ENCODE measurements at places on chromosomes 2 and 18.
A peak's percentile ranks its signal among the peaks of the same experiment; 100 is the strongest.

GRCh38 chr2:160561551-160562295 is 68.1 kb upstream of the RBMS1 start:
- DNase-seq: no peak

DNA sequence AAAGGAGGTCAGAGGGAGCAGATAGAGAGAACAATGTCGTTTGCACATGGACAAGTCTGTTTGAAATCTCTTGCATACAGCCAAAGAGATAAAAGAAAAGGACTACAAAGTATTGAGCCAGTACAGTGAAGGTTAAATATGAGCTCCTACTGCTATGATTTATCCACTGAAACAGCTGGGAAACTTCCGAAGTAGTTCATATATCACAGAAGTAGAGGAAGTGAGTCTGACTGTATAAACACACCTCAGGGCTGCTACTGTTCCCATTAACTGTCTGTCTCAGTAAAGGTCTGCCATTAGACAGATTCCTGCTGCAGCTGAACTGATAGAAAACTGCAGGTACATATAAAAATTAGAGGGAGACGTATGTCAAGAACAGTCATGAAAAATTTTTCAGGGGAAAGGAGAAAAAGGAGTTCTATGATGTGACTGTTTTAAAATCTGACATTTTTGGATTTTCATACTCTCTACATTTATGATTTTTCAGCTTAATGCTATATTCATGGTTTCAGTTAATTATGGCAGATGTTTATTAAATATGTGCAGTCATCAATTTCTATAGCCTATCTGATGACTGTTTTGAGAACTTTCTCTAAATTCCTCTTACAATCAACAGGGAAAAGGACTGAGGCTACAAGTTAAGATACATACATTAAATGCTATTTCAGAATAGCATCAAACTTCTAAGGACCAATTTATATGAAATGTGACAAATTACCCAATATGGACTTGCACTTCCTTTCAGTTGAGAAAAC is 364.7 kb downstream of the ERBB4 start:
- no peak for DNase-seq

DNA sequence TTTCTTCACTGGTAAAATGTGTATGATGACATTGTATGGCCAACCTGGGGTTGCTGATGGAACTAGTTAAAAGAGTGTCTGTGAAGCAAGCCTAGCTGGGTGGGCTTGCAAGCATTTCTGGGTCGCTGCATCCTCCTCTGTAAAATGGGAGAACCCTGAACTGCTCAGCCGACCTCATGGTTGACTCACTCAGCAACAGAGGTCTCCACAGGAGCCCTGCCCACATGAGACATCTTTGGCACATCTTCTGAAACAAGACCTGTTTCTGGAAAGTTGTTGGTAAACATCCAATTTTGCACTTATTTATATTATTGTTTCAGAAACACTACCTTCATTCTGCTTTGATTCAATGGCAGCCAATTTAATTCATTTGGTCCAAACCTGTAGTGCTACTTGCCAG is 52.6 kb downstream of the BCL11A start:
- DNase-seq: no peak

DNA sequence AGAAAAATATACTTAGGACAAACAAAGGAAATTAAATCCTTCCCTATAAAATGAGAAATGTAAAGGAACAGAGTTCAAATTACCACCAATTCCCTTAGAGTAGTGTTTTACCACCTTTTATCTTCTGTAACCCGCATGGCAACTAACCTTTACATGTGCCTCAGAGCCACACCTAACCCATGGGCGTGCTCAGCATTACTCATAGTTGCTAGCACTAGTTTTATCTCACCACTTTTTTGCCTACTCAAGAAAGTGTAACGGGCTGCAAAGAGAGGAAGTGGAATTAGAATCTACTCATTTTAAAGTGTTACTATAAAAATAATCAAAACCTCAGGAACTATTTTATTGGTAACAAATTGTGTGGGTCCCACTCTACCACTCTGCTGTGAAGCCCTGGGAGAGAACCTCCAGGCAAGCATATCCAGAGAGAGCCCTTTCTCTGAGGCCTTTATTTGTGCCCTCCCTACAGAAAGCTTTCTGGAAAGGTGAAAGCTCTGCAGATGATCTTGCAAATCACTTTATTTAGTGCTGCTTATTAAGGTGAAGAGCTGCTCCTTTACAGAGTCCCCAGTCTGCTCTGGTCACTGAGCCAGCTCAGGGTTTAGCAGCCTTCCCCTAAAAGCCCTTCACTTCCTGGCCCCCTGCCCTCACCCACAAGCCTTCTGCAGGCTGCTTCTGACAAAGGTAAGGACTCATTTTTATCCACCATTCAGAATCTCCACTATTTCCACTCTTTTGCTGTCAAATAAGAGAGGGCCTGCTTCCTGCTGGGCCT is 98.8 kb downstream of the TRABD2A start:
- DNase-seq: peak; percentile 40

- no peak for DNase-seq
Measured at GRCh38 chr2:32506446-32506845, 121.4 kb upstream of the TTC27 start.

GRCh38 chr2:215921895-215922294 is 91.5 kb downstream of the MREG start:
- DNase-seq: no peak

- no peak for DNase-seq
Measured at GRCh38 chr2:18910843-18911242, 321.5 kb upstream of the NT5C1B start.

- DNase-seq: no peak
Measured at GRCh38 chr2:64932371-64933216, 56.6 kb upstream of the SLC1A4 start.

DNA sequence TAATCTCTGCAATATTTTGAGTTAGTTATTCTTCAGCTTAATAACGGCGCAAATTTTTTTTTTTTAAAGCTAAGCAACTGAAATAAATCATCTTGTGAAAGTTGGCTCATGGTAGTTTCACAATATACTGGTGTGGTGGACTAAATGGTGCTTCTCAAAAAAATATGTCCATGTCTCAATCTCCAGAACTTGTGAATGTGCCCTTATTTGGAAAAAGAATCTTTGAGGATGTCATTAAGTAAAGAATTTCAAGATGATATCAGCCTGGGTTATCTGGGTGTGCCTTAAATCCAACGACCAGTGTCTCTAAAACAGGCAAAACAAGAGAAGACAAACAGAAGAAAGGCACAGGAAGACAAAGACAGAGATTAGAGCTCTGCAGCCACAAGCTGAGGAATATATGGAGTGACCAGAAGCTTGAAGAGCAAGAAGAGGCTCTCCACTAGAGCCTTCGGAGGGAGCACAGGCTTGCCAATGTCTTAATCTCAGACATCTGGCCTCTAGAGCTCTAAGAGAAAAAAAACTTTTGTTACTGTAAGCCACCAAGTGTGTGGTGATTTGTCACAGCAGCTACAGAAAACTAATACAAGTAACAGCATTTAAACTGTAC is 71.4 kb downstream of the HNMT start:
- DNase-seq: no peak

GRCh38 chr2:222582928-222583327 is 73.0 kb downstream of the FARSB start:
- no peak for DNase-seq

DNA sequence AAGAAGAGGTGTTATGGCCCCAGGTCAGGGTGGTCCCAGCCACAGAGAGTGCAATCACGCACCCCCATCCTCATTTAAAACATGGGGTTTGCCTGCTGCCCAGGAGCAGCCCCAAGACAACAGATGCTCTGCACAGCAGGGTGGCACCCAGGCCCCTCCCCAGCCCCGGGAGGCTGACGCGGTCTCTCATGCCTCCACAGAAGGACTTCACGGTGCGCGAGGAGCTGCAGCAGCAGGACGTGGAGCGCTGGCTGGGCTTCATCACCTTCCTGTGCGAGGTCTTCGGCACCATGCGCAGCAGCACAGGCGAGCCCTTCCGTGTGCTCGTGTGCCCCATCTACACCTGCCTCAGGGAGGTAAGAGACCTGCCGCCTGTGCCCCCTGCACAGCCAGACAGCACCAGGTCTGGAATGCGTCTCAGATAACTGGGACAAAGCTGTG is 133.7 kb downstream of the SMAD7 start:
- no peak for DNase-seq

GRCh38 chr2:12050396-12050795 is 304.0 kb downstream of the LPIN1 start:
- DNase-seq: no peak

- no peak for DNase-seq
Measured at GRCh38 chr2:109277406-109277805, 148.4 kb downstream of the SH3RF3 start.

DNA sequence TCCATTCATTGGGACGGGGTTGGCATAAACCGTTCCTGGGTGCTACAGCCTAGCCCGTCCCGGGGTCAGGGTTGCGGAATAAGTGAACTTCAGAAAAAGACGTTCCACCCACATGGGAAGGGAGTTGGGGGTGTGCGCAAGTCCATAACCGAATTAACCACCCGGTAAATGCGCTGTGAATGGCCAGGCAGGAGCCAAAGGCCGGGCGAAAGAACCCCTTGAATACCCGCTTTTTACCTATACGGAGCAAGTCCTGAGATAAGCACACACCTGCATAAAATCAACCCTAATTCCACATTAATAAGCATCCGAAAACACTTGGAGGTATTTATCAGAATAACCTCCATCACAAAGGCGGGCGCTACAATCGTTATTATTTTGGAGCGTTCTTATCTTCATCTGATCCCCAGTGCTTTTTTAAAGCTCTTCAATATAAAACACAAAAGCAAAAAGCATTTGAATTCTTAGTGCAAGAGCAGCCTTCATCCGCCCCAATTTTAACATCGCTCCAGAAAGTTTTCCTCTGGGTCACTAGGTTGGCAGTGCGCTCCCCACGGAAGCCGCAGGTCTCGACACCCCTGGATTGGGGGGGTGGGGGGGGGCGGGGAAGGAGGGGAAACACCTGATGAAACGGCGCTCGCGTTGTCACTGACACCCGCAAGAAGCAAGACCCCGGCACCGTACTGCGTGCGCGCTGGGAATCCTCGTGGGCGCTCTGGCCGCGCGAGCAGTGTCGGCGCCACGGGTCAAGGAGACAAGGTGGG is 1.2 kb downstream of the SATB2 start:
- DNase-seq: no peak

GRCh38 chr18:63210521-63210920 is 109.0 kb downstream of the BCL2 start:
- no peak for DNase-seq

DNA sequence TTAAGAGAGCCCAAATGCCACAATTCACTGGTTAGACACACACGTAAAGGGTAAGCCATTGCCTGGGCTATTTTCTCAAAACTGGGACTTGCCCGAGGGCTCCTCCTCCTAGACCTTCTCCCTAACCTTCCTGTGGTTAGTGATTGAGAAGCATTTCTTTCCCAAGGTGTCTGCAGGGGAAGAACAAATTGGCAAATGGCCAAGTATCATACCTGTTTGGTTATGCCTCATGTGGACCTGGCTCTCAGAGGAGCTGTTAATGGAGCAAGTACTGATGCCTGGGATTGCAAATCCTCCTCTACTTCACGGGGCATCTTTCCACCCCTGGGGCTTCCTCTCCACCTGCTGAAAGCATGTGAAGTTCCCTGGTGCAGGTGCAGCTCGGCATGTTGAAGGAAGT is 187.5 kb upstream of the CYRIA start:
- DNase-seq: no peak

- DNase-seq: no peak
Measured at GRCh38 chr2:198315791-198316630, 511.6 kb downstream of the PLCL1 start.

GRCh38 chr2:170509452-170510193 is 205.5 kb upstream of the SP5 start:
- no peak for DNase-seq

DNA sequence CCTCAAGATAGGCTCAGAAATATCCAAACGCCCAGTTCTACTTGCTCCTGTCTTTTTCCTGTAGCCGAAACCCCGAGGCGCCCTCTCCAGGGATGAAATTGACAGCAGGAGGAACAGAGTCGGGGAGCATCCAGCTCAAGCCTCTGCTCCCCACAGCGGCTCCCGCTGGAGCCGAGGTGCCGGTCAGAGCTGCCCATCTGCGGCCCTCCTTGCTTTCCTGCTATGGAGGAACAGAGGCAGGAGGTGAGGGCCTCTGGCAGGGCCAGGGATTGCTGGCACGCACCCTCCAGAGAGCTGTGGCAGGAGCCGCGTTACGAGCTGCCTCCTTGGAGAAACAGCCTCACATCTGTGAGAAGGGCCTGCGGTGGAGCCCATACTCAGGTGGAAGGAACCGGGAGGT is 172.1 kb downstream of the RNF144A start:
- no peak for DNase-seq

DNA sequence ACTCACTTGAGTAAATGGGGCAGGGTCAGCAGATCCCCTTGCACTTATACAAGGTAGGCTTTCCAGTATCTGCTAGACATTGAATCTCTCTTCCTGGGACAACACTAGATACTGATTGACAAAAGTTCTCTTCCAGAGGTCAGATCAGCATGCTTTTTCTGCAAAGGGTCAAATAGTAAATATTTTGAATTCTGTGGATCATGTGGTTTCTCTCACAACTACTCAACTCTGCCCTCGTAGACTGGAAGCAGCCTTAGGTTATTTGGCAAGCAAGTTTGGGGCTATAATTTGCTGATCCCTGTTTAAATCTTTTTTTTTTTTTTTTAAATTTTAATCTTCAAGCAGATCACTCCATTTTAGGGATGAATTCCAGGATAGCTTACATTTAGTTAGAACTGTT is 17.4 kb upstream of the NABP1 start:
- DNase-seq: no peak

DNA sequence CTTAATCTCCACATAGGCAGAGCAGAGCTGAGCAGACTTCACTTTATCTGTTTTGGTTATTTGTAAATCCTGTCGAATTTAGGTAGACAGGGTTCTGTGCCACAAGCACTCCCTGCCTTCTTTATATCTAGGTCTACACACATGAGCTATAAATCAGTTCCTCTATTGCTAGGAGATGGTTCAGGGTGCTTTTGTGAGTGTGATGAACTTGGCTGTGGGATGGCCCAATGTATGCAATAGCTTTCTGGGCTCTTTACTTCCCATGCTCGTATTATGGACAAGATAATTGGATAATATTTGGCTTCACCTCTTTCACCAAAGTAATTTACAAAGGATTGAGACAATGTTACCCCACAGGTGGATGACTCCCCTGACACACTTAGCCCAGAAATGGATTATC is 72.2 kb downstream of the PLB1 start:
- DNase-seq: no peak

DNA sequence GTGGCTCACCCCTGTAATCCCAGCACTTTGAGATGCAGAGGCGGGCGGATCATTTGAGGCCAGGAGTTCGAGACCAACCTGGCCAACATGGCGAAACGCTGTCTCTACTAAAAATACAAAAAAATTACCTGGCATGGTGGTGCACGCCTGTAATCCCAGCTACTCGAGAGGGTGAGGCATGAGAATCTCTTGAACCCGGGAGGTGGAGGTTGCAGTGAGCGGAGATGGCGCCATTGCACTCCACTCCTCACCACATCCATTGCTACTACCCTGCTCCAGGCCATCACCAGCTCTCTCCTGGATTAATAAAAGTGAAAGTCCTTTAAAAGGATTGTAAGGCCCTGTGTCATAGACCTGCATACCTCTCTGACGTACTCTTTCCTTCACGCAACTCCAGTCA is 1.2 kb downstream of the RMP24 start:
- DNase-seq: no peak

GRCh38 chr2:67259556-67260342 is 137.4 kb upstream of the ETAA1 start:
- DNase-seq: no peak

- peak; percentile 46 for DNase-seq
Measured at GRCh38 chr2:239882331-239882732, 142.8 kb downstream of the NDUFA10 start.

- DNase-seq: no peak
Measured at GRCh38 chr2:172993931-172994717, 81.5 kb upstream of the MAP3K20 start.

- no peak for DNase-seq
Measured at GRCh38 chr2:19769513-19769912, 132.3 kb downstream of the TTC32 start.

GRCh38 chr2:28233164-28233676 is 159.4 kb upstream of the FOSL2 start:
- no peak for DNase-seq

Measured in stimulated activated CD4-positive, alpha-beta T cell treated with anti-CD3 and anti-CD28 coated beads, Interleukin-12 subunit alpha, Interleukin-12 subunit beta, amount 100 ng/mL, for 48 hours (primary cell).